ENCODE measurements at places on chromosomes 4 and X.

- no peak for DNase-seq
Measured at GRCh38 chrX:28787206-28787605, 200.0 kb downstream of the IL1RAPL1 start.

- DNase-seq: no peak
Measured at GRCh38 chrX:152932598-152933175, 34.8 kb downstream of the ZNF185 start.

- DNase-seq: no peak
Measured at GRCh38 chrX:63664083-63664482, 120.9 kb downstream of the ARHGEF9 start.

DNA sequence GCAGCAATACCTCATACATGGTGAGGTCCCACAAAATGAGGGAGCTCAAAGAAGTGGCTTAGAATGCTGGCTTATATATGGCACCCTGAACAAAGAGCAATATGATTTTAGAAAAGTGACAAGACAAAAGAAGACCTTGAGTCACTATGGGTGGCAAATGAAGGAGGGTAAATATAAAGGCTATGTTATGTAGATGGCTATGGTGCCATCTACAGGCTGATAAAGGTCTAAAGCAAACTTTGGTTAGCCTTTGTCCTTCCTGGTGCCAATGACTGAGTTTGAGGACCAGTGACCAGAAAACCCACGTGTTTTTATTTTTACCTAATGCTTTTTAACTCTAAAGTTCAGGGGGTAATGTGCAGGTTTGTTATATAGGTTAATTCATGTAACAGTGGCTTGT is 151.8 kb downstream of the CCNG2 start:
- DNase-seq: no peak

- no peak for DNase-seq
Measured at GRCh38 chr4:100422894-100423293, 94.9 kb downstream of the EMCN start.

All from nucleus accumbens (tissue), 56 donors.